ENCODE measurements at places on chromosomes 4 and X.

- no peak for DNase-seq
These were observed 31.2 kb upstream of the RAB40A start for GRCh38 chrX:103550415-103551051.

DNA sequence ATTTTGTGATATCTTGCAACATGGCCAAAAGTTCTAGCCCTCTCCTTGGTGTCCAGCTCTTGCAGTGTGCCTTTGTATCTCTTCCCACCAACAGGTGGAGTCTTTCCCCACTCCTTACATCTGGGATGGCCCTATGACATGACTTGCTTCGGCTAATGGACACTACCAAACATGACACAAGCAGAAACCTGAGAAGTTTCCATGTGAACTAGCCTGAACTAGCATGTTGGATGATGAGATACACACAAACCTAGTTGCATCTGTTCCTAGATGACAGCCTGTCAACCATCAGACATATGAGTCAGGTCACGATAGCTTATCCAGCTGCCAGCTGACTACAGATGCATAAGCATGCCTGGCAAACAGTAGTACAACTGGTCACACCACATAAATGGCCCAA, 207.5 kb upstream of the FTHL17 start:
- no peak for DNase-seq

GRCh38 chr4:38684271-38684670, 20.3 kb downstream of the KLF3 start:
- DNase-seq = no peak

- DNase-seq = no peak
These were observed 203.2 kb downstream of the PTTG2 start for GRCh38 chr4:38163216-38164006.

DNA sequence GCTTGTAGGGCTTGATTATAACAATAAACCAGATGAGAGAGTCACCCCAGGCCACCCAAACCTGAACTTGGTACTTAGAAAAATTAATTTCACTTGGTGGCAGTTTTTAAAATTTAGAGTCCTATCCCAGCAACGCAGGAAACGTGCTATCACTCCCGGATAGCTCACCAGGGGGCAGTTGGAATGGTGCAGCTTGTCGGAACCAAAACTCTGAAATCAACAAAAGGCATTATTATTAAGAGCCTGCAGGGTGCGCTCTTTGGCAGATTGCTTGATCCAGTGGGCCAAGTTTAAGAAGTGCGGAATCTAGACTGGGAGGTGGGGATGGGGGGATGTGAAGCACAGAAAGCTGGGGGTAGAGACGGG, 2.4 kb downstream of the FRAS1 start:
- DNase-seq = peak; percentile 73

DNA sequence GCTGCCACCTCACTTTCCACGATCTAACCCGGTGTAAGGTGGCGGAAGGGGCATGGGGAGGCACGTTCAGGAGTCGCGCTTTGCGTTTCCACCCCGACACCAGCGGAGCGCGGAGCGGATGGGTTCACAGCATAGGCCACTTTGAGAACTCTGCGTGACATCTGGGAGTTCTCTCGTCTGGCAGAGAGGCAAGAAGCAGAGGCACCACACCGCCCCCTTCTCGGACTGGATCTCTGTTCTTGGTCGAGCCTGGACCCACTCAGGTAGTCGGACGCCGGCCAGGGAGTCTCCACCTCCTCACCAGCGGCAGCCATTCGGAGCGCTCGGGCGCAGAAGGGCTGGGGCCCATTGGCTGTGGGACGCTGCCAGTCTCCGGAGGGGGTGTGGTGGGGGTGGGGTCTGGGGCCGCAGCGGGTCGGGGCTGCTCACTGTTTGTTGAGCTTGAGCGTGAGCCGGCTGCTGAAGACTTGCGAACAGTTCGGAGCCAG, at the start of gene DACH2:
Gene DACH2 (plus strand): TSS at position 428 of the 488 bp plus-strand sequence.
- peak; percentile 85 for DNase-seq

DNA sequence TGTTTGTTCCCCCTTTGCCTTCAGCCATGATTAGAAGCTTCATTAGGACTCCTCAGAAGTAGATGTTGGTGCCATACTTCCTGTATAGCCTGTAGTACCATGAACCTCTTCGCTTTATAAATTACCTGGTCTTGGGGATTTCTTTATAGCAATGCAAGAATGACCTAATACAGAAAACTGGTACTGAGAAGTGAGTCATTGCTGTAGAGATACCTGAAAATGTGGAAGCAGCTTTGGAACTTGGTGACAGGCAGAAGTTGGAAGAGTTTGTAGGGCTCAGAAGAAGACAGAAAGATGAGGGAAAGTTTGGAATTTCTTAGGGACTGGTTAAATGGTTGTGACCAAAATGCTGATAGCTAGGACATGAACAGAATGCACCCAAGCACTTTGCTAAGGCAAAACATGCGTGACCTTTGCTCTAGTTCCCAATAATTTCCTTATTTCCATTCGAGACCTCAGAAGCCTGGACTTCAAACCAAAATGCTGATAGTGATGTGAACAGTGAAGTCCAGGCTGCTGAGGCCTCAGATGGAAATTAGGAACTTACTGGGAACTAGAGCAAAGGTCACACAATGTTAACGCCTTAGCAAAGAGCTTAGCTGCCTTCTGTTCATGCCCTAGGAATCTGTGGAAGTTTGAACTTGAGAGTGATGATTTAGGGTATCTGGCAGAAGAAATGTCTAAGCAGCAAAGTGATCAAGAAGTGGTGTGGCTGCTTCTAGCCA, 3.0 kb upstream of the USP46 start:
- no peak for DNase-seq

DNA sequence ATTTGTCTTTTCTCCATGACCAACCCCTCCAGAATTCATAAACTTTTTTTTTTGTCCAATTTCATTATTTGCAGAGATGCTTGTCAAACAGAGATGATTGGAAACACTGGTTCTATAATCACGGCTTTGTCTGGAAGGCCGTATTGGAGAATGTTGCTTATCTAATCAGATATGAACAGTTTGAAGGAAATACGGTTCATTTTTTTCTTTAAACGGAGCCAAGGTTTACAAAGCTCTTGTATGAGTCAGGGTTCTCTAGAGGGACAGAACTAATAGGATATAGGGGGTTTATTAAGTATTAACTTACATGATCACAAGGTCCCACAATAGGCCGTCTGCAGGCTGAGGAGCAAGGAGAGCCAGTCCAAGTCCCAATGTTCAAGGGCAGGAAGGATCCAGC, 1415.8 kb downstream of the C4orf33 start:
- DNase-seq = no peak

DNA sequence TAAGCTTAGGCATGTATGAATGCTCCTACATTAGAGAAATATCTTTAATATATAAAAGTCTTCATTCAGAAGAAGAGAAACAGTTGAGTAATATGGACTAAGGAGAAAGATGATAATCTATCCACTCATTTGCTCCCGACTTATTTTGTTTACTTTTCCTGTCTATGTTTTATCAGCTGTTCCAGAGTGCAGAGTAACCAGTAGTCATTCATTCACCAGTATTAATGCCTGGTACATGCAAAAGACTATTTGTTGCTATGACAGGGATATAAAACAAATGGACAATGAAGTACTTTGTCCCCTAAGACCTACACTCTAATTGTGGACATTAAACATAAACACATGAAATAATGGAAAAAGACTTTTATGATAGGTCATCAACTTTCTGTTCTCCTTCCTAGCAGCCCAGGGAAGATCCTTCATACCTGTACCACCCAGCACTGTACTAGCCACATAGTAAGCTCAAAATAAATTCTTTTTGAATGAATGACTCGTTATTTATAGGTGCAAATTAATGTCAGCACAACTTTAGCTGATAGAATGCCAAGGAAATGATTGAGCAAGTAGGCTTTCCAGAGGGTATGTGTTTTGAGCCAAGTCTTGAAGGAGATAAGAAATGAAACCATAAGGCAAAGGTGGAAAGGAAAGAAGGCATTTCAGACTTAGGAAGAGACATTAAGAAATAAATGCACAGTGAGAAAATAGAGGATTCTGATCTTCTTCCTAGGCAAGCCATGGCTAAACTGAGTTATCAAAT, 45.0 kb upstream of the IL13RA1 start:
- no peak for DNase-seq
